Hematopoietic multipotent progenitor cell treated with erythropoietin and hydrocortisone succinate and interleukin-3 and kit ligand, for 4 days (in vitro differentiated cells): ENCODE measurements at places on chromosomes 11 and 22.

DNA sequence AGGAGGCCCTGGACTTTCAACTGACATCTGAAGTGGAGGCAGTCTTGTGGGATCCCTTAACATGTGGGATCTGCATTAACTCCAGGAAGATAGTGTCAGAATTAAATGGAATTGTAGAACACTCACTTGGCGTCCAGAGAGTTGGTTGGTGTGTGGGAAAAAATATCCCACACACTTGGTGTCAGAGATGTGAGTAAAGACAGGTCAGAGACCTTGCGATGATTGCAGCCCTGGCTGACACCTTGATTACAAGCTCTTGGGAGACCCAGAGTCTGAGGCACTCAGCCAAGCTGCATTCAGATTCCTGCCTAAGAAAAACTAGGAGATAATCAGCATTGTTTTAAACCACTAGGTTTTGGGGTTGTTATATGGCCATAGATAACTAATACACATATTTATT is 7.2 kb upstream of the TPCN2 start:
- no peak for DNase-seq

DNA sequence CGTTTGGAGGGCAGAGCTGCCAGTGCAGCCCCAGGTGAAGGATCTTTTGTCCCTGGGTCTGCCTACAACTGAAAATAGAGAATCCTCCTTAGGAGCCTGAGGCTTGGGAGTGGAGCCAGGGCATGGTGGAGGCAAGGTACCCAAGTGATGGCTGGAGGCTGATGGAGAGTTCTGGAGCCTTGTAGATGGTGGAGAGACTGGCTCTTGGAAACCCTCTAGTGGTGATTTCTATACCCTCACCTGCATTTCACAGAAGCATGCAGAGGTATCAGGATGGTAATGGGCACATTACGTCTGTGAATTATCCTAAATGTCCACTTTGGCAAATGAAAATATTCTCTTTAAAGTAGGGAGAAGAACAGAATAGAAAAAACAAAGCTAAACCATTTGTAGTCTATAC is 44.4 kb downstream of the INSC start:
- peak; percentile 50 for DNase-seq

DNA sequence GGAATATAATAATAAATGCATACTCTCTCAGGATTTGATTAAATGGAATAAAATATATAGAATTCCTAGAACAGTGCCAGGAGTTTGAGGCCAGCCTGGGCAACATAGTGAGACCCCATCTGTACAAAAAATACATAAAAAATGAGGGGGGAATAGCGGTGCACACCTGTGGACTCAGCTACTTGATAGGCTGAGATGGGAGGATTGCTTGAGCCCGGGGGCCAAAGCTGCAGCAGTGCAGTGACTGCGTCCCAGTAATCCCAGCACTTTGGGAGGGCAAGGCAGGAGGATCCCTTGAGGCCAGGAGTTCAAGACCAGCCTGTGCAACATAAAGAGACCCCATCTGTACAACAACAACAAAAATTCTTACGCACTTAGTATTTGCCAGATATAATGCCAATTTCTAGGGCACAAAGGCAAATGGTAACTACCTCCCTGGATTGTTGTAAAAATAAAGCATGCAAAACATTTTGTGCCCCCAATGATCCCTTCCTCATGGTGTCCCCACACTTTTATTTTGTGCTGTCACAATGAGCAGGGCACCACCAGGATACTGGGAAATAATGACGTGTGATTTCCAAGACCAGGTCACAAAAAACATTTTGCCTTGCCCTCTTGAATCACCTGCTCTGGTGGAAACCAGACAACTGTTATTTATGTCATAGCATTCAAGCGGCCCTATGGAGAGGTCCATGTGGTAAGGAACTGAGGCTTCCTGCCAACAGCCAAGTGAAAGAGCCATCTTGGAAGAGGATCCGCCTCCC is 18.3 kb upstream of the ZNF280A start:
- no peak for DNase-seq

GRCh38 chr11:15941206-15941770 is 415.1 kb downstream of the SOX6 start:
- DNase-seq, result peak; percentile 34

- DNase-seq, result no peak
Observed at GRCh38 chr11:89175796-89176195, 1.9 kb upstream of the TYR start.

GRCh38 chr11:11318961-11319360 is 34.1 kb downstream of the CSNK2A3 start:
- DNase-seq, result peak; percentile 57

- DNase-seq, result peak; percentile 75
Observed at GRCh38 chr22:37077802-37078448, 26.4 kb downstream of the KCTD17 start.

GRCh38 chr11:9914064-9914463 is 250.2 kb downstream of the SWAP70 start:
- no peak for DNase-seq

- peak; percentile 62 for DNase-seq
Observed at GRCh38 chr11:68974421-68975194, 6.2 kb downstream of the MRGPRD start.

DNA sequence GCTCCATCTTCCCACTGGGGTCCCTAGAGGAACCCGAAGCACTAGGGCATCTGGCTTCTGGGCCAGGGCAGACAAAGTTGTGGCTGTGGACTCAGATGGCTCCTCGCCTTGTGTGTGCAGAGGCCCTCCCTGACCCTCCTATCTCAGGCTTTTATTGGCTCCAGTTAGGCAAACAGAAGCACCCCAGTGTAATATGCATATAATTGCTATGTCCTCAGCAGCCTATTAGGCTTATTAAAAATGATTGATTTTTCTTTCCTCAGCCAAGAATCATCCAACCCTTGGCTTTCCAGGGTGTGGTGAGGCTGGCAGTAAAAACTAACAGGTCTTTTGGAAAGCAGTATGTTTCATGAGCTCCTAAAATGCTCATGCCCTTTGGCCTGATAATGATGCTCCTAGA is 22.3 kb downstream of the UPB1 start:
- DNase-seq, result no peak

DNA sequence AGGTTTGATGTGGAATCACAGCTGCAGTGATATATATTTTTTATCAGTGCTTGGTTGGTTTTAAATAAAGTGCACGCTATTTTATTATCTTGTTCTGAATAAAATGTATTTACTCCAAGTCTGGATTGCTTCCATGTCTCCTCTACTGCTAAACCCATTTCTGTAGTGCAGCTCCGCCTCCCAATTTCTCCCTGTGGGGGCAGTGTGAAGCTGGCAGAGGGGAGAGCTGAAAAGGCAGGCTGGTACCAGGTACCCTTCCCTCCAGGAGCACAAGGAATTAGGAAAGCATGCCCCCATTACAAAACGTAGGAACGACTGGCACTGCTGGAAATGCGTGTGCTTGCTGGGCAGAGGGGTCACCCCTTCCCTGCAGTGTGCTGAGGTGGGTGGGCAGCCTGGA is 934 bp upstream of the TMEM132A start:
- no peak for DNase-seq

GRCh38 chr11:115530752-115531151 is 26.5 kb upstream of the CADM1 start:
- DNase-seq, result peak; percentile 8

DNA sequence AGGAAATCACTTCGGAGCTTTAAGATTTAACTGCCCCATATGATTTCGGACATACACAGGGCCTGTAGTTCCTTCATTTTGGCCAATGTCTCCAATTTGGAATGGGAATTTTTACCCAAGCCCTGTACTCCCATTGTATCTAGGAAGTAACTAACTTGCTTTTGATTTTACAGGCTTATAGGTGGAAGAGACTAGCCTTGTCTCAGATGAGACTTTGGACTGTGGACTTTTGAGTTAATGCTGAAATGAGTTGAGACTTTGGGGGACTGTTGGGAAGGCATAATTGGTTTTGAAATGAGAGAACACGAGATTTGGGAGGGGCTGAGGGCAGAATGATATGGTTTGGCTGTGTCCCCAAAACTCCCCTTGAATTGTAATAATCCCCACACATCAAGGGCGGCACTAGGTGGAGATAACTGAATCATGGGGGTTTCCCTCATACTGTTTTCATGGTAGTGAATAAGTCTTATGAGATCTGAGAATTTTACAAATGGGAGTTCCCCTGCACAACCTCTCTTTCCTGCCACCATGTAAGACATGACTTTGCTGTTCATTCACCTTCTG is 130.5 kb downstream of the LARGE1 start:
- DNase-seq, result no peak

GRCh38 chr11:34262531-34263081 is 95.2 kb downstream of the ABTB2 start:
- no peak for DNase-seq

- no peak for DNase-seq
Observed at GRCh38 chr11:118628861-118629549, 21.6 kb downstream of the PHLDB1 start.

DNA sequence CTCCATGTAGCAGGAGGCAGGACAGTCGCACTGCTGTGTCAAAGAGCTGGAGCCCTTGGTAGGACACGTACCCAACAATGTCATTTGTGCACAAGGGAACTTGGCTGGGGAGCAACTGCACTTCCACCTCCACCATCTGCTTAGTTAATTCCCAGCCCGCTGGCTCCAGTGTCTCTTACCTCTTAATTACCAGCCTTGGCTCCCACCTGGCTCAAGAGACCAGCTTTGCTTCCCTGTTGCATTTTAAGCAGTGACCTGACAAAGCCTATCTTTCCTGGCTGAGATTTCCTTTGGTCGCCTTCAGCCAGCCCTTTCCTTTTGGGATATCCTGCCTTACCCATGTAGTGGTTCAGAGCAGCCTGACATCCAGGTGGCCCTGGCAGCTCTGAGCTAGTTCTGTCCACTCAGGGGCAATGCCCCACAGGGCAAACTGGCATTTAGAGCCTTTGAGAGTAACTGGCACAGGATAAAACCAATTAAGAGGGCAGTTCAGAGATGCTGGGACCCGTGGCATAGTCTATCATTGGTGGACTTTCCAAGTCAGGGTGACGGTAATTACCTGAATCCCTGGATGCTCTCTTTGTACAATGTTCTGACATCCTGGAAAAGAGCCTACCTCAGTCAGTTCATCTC is 212.6 kb upstream of the SORL1-AS1 start:
- DNase-seq, result no peak

DNA sequence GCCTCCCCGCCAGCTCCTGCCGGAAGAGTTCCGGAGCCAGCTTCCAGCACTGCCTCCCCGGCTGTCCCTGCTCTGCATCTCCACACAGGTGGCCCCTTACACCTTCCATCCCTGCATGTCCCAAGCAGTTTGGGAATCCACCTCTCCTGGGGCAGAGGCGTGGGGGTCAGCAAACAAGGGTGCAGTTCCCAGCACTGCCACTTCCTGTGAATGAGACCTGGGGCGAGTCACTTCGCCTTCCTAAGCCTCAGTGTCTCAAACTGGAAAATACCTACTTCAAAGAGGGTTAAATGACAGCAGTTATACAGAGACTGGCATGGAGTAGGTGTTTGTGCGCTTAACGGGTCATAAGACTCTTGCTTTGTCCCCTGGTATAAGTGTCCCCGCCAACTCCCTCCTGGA is 5.2 kb downstream of the CYTH4 start:
- DNase-seq, result no peak

DNA sequence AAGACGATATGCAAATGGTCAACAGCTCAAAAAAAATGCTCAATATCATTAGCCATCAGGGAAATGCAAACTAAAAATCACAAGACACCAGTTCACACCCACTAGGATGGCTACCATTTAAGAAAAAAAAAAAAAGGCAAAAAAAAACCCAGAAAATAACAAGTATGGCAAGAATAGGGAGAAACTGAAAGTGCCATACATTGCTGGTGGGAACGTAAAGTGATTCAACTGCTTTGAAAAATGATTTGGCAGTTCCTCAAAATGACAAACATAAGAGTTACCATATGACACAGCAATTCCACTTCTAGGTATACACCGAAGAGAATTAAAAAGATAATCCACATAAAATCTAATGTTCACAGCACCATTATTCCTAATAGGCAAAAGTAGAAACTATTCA is 47.5 kb downstream of the PICALM start:
- DNase-seq, result peak; percentile 74

DNA sequence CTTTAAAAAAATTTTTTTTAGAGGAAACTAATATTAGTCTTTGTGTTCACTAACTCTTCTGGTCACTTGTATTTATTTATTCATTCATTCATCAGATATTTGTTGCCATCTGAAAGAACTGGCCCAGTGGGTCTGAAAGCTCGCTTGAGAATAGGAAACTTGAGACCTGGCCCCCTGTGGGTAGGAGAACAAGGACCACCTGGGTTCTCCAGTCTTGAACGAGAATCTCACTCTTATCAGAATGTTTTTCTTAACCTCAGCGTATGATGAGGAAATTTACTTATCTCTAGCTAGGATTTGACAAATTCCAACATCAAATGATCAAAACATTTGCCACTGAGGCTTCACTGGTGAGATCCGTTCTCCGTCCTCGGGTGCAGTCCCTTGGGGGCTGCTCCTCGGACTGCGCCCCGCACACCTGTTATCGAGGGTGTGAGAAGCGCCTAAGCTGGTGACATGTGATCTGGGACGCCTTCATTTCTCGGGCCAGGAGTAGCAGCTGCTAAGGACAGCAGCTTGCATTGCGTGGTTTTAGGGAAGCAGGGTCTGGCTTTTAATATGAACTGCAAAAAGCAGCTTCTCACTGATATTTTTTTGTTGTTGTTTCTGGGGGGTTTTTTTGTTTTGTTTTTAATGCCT is 6.3 kb downstream of the C22orf31 start:
- no peak for DNase-seq

GRCh38 chr22:24471570-24471969 is 23.6 kb upstream of the UPB1 start:
- DNase-seq, result no peak

DNA sequence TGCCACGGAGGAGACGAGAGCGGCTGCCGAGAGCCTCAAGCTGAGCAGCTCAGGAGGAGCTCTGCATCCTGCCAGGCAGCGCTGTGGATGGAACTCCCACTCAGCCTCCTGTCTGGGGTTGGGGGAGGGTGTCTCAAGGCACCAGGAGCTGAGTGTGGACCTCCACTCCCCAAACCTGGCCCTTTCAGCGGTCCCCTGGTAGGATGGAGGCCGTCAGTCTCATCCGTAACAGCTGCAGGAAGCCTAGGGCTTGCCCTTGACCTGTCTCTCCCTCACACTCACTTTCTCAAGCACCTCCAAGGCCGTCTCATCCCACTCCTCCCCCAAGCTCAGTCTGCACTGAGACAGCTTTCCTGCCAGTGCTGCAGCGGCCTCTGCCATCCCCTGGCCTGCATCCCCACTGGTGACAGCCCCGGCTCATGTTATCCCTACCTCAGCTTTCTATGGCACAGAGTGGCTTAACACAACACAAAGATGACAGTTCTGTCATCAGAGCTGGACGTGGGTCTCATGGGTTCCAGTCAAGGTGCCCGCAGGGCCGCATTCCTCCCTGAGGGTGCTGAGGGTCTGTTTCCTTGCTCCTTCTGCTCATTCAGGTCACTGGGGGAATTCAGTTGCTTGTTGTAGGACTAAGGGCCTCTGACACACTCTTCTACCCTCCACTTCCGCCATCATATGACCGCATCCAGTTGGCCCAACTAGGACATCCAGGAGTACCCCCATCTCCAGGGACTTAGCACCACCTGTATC is 341.9 kb upstream of the B3GAT1 start:
- DNase-seq, result no peak

DNA sequence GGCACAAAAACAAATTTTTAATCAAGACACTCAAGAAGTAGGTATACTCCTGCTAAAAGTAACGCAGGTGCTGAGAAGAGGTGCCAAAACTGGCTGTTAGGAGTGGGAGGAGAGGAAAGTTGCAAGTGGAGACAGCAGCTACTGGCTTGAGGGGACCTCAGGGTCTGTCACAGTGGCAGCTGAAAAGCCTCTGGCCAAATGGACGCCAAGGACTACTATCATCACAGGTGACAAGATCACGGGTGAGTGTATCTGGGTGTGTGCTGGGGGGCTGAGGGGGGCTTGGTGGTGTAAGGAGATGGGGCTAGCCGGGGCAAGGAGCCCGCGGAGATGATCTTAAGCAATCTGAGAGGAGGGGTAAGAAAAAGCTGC is 687 bp downstream of the ZNF202 start:
- DNase-seq, result no peak

- DNase-seq, result no peak
Observed at GRCh38 chr11:67311556-67312082, 8.3 kb downstream of the SSH3 start.
